Posterior cingulate gyrus (tissue), 11 donors: ENCODE measurements at places on chromosomes 5 and 9.

DNA sequence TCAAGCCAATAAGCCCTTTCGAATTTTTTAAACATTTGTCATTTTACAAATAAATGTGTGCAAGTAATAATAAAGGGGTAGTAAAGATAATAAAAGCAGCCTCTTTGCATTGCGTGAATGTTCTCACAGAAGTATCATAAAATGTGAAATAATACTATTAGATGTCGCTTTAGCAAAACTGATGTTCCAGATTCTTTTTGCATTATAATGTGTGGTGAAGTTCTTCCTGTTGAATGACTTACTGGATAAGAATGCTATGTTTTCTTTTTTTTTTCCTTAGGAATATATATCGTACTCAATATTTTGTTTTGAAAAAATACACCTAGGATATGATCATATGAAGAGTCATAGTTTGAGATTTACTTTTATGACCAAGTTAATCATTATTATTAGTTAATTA is 85.2 kb upstream of the CDH12 start:
- DNase-seq = no peak

- DNase-seq = peak; percentile 62
These were observed 163.6 kb upstream of the IRX2 start for GRCh38 chr5:2914981-2915484.

DNA sequence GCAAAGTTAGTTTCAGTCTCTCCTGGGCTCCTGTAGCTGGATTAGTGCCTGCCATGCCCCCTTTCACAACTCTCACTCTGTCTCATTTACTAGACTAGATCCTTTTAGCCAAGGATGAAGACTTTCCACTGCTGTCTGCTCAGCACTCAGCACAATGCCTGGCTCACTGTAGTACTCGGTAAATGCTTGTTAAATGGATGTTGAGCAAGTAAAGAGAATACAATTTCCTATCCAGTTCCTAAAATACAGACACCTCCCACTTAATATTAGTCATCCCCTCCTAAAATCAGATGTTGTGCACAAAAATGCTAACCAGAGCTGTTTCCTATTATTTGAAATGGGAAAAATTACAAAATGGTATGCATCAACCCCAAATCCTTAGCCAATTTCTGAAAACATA is 195.8 kb downstream of the SREK1 start:
- no peak for DNase-seq

DNA sequence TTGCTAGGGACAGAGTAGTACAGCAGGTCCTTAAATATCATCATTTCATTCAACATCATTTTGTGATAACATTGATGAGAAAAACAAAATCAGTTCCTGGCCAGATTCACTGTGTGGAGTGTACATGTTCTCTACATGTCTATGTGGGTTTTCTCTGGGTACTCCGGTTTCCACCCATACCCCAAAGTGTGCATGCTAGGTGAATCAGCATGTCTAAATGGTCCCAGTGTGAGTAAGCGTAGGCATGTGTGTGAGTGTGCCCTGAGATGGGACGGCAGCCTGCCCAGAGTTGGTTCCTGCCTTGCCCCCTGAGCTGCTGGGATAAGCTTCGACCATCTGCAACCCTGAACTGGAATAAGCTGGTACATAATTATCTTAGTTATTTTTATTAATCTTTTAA is 16.5 kb upstream of the GLIS3 start:
- DNase-seq = no peak

DNA sequence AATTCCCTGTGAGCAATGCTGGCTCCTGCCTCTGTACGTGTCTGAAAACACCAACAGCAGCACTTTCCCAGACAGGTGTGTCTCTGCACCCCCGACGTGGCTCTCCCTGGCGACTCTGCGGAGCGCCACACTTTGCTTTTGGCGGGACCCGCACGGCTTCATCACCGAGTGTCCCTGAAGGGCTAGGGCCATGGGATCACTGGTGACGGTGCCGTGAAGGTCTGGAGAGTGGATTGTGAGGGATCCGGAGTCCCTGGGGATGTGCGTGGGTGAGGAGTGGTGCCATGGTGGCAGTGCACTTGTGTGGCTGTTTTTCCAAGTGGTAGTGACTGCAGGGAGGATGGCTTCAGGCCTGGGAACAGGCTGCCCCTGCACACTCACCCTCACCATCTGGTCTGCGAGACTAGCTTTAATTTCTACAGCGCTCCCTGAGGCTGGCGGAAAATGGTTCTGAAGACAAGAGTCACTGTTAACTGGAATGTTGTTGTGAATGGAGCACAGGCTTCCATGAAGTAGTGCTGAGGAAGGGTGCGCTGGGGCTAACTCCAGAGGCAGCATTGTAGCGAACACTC is 3.2 kb downstream of the NKD2 start:
- DNase-seq = peak; percentile 68

GRCh38 chr5:132747616-132748440 is 602 bp downstream of the CCNI2 start:
- no peak for DNase-seq

DNA sequence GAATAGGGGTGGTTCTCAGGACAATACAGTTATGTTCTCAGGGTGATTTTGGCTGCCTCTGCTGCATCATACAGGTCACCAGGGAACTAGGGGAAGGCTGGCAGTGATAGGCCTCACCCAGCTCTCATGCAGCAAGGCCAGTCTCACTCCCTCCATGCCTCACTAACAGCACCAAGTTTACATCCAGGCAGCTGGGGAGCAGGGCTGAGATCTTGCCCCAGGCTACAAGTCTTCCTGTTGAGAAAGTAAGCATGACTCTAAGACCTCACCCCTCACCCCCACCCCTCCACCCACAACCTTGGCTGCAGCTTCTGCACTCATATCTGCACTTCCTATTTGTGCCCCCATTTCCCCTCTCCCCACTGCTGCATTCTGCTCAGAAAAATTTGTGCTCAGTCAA is 481.2 kb downstream of the ACTL7B start:
- DNase-seq = no peak

DNA sequence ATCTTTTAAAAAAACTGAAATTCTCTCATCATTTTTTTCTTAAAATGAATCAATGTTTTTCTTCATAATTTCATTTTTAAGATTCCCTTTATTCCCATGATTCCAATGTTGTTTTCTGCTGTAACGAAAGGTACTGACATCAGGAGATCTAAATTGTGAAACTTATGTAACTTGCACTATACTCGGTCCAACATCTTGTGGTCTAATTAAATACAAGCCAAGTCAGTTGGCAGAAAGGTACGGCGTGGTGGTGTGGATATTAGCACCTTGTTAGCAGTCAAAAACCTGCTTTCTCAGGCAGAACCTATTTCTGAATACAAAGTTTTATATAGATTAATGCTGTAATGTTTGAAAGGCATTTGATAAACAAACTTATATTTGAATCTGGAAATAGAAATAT is 20.1 kb downstream of the RORB start:
- no peak for DNase-seq

- DNase-seq = no peak
These were observed 59.7 kb downstream of the AP3B1 start for GRCh38 chr5:78234804-78235203.

DNA sequence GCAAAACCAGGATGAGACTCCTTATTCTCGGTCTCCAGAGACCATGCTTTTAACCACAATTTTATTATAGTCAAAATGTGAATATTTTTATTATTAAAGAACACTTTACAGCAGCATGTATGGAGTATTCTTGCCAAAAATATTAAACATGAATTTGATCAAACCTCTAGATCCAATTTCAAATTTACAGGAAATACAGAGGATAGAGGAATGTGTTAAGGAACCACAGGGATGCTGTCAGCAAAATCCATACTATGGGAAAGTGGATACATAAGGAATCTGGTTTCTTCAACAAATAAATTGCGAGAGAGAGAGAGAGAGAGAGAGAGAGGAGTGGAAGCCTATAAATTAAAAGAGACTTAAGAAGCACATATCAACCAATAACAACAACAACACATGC is 348.2 kb upstream of the NUDT12 start:
- no peak for DNase-seq

GRCh38 chr5:150079909-150080461 is 6.4 kb downstream of the CSF1R start:
- no peak for DNase-seq

DNA sequence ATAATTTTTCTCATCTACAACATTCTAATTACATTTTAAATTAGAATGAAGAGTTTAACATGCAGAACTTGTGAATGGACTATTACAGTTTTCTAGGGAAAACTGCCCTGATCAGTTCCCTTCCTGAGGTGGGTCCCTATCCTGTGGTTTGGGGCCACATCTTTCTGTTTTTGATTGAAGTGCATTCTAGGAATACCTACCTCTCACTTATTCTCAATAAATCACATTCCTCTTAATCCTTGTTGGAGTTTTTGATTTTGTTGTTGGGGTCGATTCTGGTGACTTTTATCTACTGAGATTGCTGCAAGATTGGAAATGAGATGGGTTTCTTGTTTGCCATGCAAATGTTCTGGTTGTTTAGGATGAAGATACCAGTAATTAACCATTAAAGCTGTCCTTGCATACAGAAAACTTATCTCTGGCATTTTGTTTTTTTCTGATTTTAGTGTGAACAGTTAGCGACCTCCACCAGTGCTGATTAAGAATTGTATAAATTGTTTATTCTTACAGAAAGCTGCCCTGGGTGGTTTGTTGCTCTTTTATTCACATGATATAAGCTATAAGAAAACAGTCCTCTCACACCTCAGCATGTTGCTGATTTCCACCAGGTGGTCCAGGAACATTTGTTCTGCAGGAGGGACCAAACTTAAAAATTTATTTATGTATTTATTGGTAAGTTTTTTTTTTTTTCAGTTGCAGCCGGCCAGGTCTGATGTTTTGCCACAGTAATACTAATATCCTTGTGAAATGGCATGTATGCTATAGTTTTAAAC is 269.9 kb downstream of the FANCC start:
- DNase-seq = no peak

DNA sequence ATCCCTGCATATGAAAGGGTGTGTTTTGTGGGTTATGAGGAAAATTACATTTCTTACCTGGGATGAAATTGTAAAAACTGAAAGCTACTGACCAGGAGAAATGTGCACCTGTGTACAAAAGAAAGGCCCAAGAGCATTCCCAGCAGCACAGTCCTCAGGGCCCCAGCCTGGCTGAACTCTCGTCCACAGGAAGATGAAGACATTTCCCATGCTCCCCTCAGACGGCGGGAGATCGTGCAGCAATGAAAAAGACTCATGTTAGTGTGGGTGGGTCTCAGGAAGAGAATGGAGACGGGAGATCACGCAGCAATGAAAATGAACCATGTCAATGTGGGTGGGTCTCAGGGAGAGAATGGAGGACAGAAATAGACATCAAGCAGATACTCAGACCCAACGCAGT is 12.6 kb upstream of the LCN15 start:
- DNase-seq = peak; percentile 17

- no peak for DNase-seq
These were observed at the start of gene PCDHGA5 for GRCh38 chr5:141363952-141364660. TSS of gene PCDHGA5 (plus strand) at chr5:141364162. CDS start at chr5:141364331, 169 bp downstream.

DNA sequence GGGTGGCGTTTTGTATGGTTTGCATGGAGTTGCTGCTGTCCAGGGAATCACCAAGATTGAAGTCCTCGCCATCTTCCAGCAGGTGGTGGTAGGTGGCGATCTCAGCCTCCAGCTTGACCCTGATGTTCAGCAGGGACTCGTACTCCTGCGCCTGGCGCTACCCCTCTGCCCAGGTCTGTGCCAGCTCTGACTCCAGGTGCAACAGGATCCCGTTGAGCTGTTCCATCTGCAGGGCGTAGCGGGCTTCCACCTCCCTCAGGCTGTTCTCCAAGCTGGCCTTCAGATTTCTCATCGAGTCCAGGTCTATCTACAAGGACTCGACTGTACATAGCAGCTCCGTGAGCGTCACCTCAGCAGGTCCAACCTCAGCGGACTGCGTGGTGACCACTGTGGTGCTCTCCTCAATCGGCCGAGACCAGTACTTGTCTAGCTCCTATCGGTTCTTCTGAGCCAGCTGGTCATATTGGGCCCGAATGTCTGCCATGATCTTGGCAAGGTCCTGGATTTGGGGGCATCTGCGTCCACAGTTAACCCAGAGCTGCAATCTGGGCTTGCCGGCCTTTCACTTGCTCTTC is 1584.8 kb upstream of the ACO1 start:
- DNase-seq = peak; percentile 51

GRCh38 chr5:61346511-61346910 is 14.5 kb downstream of the ZSWIM6 start:
- no peak for DNase-seq

DNA sequence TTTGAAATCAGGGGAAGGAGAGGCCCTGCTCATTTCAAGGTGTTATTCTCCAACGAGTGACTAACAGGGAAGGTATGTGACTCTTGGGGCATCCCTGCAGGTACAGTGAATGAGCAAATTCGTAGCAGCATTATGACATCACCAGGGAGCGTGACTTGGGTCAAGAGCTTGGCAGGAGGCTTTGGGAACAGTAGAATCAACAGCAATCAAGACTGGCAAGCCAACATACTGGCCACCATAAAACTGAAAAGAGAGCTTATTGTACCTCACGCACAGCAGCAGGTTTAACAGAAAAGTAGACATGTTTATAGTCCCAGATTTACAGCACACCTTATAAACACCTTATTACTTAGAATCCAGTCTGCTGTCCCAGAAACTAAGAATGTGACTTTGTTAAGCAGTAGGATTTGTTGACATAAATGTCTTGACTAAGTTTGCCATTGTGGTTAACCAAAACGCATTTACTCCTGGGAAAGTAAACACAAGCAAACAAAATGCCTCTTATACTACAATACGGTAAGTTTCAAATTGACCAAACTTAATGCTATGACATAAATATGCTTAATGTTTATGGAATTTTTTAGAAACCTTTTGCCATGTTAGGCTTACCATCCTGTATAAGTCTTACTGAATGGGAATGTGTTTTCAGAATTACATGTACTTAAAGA is 297.8 kb downstream of the NPR3 start:
- DNase-seq = no peak

GRCh38 chr9:35864695-35865255 is 5.4 kb downstream of the OR13J1 start:
- DNase-seq = no peak

GRCh38 chr9:135864447-135865049 is 42.8 kb downstream of the CAMSAP1 start:
- DNase-seq = peak; percentile 84
